ENCODE measurements at places on chromosomes 6 and 20.

GRCh38 chr6:111283707-111284106, 196.4 kb downstream of the SLC16A10 start:
- DNase-seq: no peak

DNA sequence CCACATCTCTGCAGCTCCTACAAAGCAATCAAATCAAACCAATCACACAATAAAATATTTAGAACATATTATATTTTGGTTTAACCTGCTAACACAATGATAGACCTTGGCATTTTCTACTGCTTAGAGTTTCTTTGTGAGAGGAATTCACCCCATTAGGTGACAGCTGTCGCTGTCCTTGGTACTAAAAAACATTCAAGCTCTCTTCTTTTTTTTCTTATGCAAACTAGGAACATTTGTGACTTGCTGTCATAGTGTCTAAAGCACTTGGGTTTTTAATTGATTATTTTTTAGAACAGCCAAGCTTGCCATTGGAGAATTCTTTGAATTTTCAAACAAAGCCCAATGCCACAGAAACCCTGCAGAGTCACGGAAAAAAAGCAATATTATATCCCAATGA, 46.4 kb downstream of the CNR1 start:
- DNase-seq: no peak

- DNase-seq: no peak
These were observed 28.4 kb downstream of the TFEB start for GRCh38 chr6:41706876-41707564.

- no peak for DNase-seq
These were observed 14.8 kb upstream of the TENT5A start for GRCh38 chr6:81767163-81767891.

DNA sequence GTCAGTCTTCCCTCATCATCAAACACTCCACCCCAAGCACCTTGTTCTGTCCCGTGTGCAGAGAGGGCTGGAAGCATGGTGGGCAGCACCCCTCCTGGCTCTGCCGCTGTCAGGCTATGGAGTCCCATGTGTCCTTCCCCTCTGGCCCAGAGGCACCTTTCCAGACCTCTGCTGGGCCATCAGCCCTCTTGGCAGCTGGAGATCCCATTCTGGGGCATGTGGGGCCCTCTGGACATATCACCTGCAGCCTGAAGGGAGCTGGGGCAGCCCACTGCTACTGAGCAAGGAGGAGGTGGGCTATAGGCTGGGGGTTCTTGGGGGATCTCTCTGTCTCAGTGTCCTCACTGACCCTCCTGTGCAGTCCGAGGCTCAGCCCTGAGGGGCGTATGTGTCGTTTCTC, 42.2 kb downstream of the SUN5 start:
- no peak for DNase-seq

DNA sequence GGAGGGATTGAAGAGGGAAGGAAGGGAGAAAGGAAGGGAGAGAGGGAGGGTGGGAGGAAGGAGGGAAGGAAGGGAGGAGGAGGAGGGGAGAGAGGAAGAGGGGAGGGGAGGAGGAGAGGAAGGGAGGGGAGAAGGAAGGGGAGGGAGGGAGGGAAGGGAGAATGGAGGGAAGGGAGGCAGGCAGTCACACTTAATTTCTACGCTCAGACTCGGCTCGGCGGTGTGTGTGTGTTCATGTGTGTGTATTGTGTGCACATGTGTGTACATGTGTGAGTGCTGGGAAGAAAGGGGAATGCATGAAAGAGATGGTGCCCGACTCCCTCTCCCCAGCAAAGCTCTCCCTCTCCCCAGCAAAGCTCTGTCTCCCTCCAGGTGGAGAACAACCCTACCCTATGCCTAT, 79.1 kb upstream of the AFDN start:
- no peak for DNase-seq

GRCh38 chr6:113645576-113645970, 211.6 kb upstream of the MARCKS start:
- DNase-seq: no peak

- DNase-seq: no peak
These were observed 138.2 kb upstream of the PLCB4 start for GRCh38 chr20:8930726-8931125.

DNA sequence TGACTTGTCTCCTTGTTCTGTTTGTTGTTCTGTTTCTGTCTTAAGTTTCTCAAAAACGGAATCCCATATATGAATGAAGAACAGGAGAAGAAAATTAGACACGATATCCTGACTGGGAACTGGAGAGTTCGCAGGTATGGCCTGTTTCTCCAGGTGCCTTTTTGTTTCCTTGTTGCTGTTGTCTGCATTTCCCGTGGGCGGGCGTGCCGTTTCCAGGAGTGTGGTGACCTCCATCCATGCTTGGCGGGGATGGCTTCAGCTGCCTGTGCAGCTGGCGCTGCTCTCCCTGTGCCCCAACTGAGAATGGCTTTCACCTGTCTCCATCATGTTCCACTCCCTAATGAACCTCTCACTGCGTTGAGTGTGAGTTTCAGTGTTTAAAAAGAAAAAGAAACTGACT, 4.4 kb downstream of the PNLDC1 start:
- no peak for DNase-seq

DNA sequence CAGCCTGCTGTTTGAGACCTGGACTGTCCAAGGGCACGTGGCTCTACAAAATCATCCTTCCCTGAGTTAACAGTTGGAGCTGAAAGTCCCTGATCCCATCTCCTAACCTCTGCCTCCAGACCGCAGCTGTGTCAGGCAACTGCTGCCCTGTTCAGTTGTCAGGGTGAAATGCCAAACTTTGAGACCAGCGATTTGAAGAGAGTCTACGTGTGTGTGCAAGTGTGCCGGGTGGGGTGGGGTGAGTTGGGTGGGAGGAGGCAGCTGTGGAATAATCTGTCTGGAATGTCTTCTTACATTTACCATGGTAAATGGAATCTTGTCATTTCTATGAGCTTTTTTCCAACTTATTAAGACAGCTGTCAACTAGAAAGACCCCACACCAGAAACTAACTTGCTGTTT, 81.0 kb upstream of the FAM8A1 start:
- DNase-seq: no peak

DNA sequence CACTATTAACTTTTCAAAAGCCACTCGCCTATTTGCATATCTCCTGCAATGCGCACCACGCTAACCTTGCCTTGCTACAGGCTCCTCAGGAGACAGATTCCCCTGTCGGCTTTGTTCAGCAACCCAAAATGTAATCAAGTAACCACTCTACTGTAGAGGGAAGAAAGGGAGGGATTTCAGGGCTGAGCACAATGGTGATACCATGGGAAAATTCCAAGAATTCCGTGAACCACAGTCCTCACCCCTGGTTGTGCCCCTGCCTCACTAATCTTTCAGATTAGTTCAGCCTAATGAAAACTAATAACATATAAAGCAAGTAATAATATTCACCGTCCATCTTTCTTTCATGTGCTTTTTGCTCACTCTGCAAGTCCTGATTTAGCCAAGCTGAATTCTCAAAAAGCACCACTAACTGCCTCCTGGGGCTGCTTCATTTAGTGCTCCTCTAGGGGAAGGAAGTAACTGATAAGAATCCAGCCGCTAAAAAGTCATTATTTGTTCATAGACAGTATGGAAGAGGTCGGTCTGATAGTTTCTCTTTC, 6.6 kb downstream of the CITED2 start:
- DNase-seq: peak; percentile 17

DNA sequence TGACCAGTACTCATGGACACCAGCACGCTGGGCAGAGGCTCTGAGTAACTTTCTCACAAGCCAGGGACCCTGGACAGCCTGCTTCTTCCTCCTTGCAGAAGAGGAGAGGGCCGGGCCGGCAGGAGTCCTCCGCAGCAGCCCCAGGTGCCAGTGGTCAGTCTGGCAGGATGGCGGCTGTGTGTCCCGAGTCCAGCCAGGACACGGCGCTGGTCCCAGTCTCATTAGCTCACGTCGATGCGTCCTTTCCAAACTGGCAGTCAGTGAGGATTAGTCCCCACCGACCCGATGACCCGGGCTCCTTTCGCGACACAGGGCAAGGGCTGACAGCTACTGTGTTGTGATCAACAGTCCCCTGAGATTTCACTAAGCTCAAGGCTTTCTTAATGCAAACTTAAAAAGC, 267.0 kb downstream of the TAF4 start:
- DNase-seq: no peak

- no peak for DNase-seq
These were observed 118.9 kb downstream of the ARMC2 start for GRCh38 chr6:108966855-108967755.

- no peak for DNase-seq
These were observed 823 bp downstream of the NHLRC1 start for GRCh38 chr6:18121580-18122127.

Data from spinal cord (tissue), 10 donors.